ENCODE measurements at places on chromosomes 5 and 9.

DNA sequence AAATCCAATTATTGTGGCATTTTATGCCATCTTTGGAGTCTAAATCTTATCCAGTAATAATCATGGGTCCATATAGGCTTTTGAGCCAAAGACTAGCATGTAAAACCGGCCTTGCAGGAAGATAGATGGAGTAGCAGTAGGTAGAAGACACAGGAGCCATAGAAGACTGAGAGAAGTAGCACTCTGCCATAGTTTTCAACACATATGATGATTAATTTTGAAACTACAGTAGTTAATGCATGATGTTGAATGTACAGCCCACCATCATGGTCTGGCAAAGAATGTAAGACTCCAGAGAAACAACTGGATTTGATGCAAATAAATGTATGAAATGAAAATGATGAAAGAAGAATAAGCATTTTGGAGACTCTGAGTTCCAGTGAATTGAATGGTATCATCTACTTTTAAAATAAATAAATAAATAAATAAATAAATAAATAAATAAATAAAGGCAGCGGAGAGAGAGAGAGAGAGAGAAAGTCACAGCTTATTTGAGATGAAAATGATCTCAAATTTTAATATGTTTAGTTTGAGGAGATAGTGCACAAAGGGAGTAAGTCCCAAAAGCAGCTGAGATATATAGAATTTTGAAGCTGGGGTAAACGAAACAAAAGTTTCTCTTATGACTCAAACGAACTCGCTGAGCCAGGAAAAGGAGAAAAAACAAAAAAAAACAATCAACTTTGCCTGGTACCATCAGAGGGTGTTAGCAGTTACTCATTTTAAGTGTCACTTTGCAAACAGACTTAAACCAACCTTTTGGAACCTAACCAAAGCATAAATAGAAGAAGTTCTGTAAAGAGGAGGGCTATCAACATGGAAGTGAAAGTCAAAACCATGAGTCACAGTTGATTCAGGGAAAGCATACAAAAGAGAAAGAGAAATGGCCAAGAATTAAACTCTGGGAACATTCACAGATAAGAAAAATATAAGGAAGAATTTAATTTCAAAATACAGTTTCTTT lies 388.7 kb downstream of the CETN3 start:
- DNase-seq, result no peak

DNA sequence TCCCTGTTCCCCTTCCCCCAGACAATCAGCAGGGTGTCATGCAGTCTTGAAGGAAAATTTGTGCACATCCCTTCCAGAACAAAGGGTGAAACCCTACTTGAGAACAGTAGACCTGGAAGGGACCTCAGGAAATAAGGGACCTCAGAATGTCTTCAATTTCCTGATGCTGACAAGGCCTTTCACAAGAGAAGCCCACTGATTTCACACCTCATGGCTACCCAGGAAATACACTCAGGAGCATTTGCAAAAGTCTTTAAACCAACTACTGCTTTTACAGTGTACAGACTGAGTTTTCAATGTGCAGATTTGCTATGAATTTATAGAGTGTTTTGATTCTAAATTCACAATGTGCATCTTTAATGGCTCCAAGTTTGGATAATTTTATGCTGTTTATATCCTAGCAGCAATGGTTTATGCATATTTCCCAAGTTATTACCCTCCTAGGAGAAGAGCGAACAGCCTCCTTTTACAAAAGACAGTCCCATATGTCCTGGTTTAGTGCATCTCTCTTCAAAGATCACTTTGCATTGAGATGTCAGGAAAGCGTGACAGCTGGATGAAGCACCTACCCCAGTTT lies 74.8 kb downstream of the GALNT10 start:
- no peak for DNase-seq

DNA sequence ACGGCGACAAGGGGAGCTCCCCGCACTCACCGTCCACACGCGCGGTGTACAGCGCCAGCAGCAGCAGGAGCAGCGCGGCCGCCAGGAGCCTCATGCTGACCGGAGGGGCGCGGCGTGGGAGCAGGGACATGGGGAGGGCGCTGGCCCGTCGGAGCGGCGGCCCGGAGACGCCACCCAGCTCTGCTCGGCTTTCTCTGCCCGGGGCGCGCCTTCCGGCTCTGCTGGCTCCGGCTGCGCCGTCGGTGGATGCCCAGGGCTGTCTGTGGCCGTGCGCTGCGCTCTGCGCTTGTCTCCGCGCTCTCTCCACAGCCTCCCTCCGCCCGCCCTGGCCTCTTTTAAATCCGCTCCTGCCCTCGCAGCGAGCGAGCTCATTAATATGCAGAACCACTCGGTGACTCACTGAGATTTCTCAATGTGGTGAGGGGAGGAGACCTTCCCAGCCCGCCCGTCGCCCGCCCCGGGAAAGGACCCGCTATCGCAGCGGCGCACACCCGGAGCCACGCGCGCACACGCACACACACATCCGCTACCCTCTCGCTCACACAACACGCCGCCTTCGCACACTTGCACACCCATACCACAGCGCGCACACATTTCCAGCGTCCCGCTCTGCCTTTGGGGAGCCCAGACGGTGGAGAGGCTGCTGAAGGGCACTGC lies at the start of gene CXCL14:
CXCL14 (minus strand) TSS at position 307 of the 657 bp plus-strand sequence; CDS start at position 94, 213 bp downstream.
- DNase-seq, result no peak

DNA sequence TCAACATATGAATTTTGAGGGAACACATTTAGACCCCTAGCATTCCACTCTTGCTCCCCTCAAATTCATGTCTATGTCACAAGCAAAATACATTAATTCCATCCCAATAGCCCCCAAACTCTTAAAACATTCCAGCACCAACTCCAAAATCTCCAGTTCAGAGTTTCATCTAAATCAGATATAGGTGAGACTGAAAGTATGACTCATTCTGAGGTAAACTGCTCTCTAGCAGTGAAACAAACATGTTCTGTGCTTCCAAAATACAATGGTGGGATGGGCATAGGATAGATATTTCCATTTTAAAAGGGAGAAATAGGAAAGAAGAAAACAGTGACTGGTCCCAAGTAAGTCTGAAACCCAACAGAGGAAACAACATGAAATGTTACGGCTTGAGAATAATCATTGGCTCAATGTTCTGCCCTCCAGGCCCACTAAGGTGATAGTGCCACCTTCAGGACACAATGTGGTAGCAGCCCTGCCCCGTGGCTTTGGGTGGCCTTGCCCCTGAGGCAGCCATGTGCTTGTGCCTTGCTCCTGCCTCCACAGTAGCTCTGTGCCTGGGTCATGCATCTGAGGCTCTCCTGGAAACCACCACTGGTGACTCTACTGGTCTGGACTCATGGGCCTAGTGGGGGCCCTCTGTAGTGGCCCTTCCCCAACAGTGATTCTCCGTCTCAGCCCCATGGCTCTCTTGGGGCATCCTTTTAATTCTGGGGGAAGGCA lies 36.4 kb upstream of the IPPK start:
- DNase-seq, result no peak

- DNase-seq, result no peak
These were observed 58.2 kb upstream of the RXRA start for GRCh38 chr9:134267881-134268724.

- DNase-seq, result peak; percentile 52
These were observed 136.4 kb upstream of the PPP1R26 start for GRCh38 chr9:135343136-135343535.

- DNase-seq, result no peak
These were observed 58.3 kb downstream of the TRIO start for GRCh38 chr5:14201325-14202045.

- DNase-seq, result no peak
These were observed 525.8 kb downstream of the AGTPBP1 start for GRCh38 chr9:85215961-85216360.

GRCh38 chr5:55604611-55605067 lies 69.9 kb upstream of the PLPP1 start:
- DNase-seq, result no peak

DNA sequence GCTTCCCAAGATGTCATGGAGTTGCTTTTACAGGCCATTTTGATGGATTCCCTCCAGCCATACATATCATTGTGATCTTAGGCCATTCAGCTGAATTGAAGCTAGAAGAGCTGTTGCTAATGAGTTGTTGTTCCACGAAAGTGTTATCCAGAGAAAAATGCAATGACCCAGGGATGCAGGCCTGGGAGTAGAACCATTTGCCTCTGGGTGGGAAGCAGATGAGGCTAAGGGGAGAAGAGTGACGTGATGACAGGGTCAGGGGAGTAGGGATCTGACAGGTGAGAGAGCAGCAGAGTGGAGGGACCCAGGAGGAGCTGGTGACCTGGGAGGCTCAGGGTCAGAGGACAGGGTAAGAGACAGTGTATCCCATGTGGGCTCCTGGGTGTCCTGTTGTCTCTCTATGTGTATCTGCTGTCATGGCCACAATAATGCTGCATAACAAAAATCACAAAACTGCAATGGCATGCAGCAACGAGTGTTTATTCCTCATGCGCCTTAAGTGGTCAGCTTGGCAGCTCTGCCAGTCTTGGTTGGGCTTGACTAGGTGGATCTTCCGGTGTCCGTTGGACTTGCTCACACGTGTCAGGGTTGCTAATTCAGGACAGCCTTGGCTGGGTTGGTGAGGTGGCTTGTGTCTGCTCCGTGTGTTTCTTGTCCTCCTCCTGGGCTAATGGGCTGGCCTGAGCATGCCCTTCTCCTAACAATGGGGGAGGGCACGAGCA lies 90.6 kb downstream of the LIFR start:
- DNase-seq, result no peak

DNA sequence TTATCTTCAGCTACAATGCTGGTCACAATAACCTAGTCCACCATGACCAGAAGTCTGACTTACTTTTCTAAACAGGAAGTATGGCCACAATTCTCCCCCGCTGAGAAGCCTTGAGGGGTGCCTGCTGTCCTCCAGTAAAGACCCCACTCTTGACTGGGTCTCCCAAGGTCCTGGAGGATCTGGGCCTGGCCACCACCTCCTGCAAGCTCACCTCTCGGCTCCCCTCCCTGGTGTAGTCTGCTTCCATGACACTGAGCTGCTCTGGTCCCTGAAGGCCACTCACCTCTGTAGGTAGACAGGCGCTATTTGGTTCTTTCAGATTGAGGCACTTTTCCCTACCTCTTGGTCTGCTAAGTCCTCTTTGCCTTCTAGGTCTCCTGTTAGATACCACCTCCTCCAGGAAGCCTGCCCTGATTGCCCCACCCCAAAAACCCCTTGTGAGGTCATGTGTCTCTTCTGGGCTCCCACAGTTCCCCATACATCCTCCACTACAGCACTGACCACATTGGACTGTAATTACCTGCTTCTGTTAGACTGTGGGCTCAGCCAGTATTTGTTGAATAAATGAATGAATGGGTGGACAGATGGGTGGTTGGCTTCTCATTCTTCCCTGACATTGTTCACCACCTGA lies 62.6 kb upstream of the IER5L start:
- peak; percentile 40 for DNase-seq

DNA sequence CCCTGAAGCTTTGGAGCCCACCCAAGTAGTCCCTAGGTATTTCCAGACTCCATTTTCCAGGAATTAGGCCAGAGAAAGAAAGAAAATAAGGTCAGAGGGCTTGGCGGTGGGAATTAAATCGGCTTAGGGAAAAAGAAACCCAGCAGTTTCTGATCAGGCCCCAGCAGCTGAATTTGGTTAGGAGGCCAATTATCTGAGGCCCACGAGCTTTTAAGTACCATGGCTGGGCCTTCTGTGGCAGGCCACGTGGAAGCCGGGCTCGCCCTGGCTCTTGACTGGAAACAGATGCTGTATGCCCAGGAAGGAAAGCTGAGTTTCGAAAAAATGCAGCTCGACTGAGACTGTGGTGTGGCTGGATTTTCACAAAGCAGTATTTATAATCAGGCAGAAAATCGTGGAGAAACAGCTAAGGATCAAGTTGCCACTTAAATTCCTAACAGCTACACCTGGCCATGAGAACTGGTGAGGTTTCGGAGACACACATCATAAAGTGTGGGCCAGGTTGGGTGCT lies 75.1 kb upstream of the PANK3 start:
- DNase-seq, result no peak

GRCh38 chr5:66828046-66828547 lies 231.9 kb downstream of the MAST4 start:
- DNase-seq, result no peak

- DNase-seq, result no peak
These were observed 526.2 kb upstream of the ST8SIA4 start for GRCh38 chr5:101429241-101429640.

DNA sequence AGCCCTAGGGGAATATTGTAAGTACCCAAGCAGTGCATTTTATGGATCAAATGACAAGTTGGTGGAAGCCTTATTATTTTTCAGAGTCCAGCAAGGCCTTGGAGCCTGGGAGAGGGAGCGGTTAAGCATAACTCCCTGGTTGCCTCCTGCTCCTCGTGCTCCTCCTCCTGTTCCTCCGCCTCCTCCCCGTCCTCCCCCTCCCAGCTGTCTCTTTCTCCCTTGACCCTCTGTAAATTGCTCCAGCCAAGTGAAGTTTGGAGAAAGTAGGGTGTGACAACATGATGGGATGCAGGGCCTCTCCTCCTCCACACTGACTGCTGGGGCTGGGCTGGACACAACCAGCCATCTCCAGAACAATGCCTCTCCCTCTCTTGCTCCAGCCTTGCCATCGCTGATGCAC lies 586.9 kb downstream of the CCDC171 start:
- no peak for DNase-seq

DNA sequence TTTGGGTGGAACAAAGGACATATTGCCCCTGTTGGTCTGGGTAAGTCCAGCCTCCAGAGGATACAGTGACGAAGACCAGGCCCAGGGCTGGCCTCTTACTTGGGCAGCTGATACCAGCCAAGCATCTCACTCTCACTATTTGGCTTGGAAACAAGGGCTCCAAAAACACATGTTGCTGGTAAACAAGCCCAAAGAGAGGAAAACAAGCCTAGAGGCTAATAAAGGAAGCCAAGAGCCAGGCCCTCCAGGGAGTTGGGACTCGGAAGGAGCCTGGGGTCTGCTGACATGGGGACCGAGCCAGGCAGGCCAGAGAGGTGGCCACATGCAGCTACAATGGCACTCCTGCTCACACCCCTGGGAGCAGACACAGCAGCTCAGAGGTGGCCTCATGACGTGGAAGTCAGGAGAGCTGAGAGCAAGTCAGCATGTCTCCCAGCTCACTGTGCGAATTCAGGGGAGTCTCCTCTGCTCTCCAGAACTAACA lies 5.7 kb downstream of the SPARC start:
- DNase-seq, result no peak

- no peak for DNase-seq
These were observed 1248.1 kb upstream of the CDH18 start for GRCh38 chr5:21236104-21236503.

DNA sequence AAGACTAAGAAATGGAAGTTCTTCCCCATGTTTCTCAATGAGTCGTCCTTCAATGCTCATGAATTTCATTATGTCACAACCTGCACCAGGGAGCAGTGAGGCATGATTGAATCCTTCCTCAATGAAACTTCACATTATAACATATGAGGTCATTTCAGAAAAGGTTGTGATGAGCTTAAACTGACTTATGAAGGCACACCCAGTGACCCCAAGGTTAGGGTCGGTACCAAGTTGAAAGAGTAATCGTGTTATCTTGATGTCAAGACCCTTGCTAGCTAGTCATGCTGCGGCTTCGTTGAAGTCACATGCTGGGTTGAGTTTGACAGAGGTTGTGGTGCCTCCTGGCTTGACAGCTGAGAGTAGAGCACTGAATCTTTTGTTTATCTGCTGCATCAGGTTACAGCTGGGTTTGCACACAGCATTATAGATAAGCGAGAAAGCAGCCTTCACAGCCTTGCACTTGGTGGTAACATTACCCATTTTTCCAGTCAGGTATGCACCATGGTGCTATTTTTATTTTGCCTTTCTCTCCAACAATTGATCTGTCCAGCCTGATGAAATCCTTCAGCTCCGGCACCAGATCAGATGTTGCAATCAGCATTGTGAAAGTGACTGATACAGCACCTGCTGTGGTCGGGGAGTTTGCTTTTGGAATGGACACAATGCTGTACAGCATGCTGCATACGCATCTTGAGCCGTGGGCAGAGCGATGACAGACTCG lies 133.2 kb downstream of the ERCC6L2 start:
- DNase-seq, result no peak

- no peak for DNase-seq
These were observed 1051.3 kb upstream of the DMAC1 start for GRCh38 chr9:8850914-8851313.
